ENCODE measurements at places on chromosomes 11 and 22.

DNA sequence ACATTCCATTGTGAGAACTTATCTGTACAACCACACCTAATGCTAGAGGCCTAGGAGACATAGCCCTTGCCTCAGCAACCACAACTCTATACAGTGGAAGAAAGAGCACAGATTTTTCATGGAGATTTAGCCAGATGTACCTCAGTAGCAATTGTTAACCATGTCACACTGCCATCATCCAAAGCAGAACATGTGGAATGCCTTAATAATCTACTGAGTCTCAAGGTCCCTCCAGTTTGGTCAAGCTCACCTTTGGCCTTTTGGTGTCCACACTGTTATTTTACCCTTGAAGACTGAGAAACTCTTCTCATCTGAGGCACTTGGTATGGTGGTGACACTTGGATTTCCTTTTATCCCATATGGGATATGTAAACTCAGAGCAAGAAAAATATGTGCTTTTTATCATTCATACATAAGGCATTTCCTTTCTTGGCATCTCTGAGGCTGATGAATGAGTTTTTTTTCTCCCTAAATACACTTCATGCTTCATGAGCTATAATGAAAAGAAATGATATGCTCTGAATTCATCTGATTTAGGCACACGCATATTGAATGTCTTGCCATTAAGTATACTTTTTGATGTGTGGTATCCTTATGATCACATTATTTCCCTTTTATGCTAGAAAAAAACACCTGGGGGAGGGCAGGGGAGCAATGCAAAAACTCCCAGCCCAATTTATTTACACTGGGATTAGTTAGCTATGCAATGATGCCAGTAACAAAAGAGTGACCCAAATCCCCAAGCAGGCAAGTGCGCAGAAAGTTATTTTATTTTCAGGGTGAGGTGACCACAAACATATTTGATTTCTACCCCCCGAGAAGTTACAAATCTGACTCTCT lies 63.3 kb upstream of the ME3 start:
- no peak for DNase-seq

DNA sequence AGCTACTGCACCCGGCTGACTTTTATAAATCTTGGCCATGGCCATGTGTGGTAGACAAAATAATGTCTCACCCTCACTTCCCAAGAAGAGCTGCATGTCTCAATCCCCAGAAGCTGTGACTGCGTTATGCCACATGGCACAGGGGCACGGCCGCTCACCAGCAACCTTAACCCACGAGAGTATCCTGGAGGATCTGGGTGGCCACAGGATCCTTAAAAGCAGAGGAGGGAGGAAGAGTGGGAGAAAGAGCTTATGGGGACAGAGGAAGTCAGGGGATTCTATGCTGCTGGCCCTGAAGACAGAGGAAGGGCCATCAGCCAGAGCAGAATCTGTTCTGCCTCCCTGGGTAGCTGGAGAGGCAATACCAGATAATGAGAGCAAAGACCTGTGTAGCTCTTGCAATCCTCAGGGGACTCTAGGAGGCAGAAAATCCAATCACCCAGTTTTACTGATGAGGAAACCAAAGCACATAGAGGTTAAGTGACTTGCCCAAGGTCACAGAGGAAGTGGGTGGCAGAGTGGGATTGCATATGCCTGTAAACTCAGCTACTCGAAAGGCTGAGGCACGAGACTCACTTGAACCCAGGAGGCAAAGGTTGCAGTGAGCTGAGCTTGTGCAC lies 55.3 kb downstream of the CELSR1 start:
- DNase-seq, result no peak

DNA sequence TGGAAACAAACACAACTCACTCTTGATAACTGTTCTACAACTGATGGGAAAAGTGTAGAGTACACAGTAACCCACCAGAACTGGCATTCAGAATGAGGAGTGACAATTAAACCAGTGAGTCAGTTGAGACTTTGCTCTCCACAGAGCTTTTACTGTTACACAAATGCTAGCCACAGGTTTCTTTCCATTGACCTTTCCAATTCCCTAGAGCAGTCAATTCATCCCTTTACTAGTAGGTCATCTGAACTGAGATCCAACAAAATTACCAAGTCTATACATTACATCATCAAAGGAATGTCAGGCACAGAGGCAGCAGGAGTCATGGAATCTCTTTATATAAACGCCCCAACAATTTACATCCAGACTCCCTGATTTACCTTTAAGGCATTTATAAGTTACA lies 65.9 kb downstream of the PHF21A start:
- DNase-seq, result no peak

DNA sequence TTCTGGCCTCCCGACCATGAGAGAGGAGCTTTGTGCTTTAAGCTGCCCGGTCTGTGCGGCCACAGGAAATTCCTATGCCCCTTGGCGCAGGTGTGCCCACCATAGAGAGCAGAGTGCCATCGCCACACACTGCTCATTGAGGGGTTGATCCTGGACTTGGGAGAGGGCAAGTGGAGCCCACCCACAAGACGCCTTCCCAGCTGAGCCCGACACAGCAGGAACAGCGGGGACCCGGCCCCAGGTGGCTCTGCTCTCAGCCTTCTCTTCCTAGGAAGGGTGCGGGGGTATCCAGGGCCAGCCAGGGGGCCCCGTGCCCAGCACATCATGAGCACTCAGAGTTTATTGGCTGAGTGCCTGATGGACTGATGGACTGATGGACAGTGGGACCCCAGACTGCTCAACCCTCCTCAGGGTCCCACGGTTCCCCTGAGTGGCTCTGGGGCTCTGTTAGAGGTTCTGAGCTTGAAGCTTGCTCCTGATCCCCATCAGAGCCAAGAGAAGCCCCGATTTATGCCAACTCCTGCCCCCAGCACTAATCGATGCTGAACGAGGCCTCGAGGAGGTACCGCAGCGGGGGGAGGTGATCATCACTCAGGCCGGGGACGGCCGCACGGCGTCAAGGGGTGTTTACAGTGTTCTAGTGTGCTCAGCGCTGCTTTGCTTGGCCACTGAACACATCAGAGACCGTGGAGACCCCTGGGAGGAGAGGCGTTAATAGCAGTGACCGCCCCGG lies 13.5 kb upstream of the MRGPRD start:
- no peak for DNase-seq

GRCh38 chr11:27339941-27340340 lies 23.1 kb downstream of the CCDC34 start:
- no peak for DNase-seq

- DNase-seq, result peak; percentile 42
These were observed 1.0 kb downstream of the SUN2 start for GRCh38 chr22:38754751-38755154.

DNA sequence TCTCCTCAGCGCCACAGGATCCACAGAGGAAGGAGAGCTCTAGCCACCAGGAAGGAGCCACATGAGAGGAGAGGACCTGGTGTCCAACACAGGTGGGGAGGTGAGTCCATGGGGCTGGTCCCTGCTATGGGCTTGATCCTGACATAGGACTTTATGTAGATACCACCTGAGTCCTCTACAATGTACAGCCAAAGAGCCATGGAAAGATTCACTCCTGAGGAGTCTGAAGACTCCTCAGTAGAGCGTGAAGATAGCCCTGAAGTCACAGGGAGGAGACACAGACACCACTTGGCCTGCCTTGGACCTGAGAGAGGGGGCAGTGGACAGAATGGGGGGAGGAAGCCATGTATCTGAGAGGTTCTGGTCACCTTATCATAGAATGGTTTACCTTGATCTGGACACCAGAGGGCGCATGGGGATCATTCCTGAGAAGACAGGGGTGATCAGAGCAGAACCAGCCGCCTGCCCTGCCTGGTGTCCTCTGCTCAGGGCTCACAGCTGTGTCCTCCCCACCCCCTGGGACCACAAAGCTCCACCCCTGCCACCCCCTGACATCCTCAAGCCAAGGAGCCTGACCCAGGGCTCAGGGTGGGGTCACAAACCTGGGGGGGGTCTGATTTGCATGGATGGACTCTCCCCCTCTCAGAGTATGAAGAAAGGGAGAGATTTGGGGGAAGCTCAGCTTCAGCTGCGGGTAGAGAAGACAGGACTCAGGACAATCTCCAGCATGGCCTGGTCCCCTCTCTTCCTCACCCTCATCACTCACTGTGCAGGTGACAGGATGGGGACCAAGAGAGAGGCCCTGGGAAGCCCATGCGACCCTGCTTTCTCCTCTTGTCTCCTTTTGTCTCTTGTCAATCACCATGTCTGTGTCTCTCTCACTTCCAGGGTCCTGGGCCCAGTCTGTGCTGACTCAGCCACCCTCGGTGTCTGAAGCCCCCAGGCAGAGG lies 77.0 kb downstream of the ZNF280B start:
- DNase-seq, result peak; percentile 50

GRCh38 chr11:110777775-110778174 lies 65.5 kb upstream of the ARHGAP20 start:
- DNase-seq, result no peak

DNA sequence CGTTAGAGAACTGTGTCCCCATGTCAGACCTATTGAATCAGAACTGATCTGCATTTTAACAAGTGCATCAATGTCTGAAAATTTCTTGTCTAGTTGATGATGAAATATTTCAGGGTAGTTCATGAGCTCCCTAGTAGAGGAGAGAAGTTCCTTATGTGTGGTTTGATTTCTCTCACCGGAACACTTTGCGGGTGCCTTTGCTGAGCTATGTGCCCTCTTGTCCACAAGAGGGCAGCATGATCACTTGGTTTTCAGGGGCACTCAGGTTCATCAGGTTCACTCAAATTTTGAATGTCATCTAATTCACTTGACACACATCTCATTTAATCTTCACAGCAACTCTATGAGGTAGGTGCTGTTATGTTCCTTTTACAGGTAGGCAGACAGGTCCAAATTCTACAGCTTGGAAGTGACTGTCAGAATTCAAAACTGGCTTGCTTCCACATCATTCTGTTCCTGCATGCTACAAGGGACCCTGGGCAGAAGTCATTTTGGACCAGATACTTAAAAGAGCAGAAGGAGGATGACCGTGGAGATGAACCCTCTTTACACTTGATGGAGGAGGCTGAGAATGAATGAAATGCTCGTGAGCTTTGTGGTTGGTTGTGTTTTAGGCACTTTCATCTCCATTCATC lies 55.6 kb downstream of the P4HA3 start:
- DNase-seq, result peak; percentile 65

DNA sequence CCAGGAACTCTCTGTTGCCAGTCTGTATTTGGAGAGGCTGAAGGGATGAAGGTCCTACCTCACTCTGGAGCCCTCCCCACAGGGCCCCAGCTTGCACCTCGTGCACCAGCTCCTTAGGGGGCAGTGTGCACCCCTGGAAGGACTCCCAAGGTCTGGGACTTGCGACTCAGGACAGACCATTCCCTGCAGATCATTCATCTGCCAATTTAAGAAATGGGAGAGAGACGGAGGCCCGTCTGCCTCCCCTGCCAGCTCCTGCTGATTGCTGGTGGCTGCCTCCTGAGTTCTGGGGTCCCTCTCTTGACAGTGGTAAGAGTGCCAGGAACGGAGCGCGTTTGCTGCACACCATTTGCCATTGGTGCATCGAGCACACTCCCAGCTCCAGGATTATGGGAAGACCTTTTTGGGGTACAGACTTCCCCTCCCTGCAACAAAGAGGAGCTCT lies 27.4 kb upstream of the MALAT1 start:
- DNase-seq, result peak; percentile 40

DNA sequence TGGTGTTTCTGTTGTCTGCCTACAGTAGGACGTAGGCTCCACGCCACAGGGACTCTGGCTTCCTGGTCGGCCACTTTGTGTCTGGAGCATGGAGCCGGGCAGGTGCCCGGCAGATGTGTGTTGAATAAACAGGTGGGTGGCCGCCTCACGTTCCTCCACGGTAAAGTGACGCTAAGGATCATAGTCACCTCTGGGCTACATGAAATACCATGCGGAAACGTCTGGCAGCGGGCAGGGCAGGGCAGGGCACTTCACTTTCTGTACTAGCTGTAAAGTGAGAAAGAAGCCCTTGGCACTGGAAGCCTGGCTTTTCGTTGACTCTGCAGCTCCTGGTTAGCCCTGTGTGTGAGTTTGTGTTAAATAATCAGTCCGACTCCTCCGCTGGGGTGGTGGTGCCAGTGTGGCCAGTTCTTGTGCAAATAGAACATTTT lies 52.4 kb downstream of the MCM5 start:
- DNase-seq, result no peak

DNA sequence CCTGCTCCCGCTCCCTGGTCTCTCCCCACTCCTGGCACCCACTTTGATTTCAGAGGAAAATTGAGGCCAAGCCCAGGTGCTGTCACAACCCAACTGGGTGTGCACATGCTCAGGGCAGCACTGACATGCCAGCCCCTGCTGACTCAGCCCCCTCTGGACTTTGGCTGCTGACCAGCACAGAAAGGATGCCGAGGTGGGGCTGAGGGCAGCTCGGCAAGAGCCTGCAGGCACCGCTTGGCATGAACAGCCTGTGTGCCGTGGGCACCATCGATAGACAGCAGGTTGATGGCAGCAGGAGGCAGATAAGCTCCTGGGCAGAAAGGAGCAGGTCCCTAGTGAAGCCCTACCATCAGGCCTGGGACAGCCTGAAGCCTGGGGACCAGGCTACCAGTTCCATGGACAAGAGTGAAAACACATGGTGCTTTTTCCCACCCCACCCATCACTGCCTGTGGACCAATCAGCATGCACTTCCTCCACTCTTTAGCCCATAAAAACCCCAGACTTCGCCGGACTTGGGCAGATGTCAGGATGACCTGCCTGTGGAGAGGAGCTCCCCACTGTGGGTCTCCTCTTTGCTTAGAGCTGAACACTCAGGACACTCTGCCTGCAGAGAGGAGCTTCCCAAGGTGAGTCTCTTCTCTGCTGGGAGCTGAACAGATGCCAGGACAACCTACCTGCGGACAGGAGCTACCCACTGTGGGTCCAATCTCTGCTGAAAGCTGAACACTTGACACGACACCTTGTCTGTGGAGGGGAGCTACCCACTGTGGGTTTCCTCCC lies 832.3 kb downstream of the DLG2 start:
- DNase-seq, result no peak

- DNase-seq, result no peak
These were observed 178.2 kb upstream of the ZC3H12C start for GRCh38 chr11:109914809-109915653.

GRCh38 chr11:119195680-119196079 lies 10.4 kb downstream of the NHERF4 start:
- DNase-seq, result no peak

GRCh38 chr11:113538451-113539412 lies 63.5 kb upstream of the DRD2 start:
- DNase-seq, result no peak

- no peak for DNase-seq
These were observed 10.1 kb downstream of the TCIRG1 start for GRCh38 chr11:68048681-68049508.

DNA sequence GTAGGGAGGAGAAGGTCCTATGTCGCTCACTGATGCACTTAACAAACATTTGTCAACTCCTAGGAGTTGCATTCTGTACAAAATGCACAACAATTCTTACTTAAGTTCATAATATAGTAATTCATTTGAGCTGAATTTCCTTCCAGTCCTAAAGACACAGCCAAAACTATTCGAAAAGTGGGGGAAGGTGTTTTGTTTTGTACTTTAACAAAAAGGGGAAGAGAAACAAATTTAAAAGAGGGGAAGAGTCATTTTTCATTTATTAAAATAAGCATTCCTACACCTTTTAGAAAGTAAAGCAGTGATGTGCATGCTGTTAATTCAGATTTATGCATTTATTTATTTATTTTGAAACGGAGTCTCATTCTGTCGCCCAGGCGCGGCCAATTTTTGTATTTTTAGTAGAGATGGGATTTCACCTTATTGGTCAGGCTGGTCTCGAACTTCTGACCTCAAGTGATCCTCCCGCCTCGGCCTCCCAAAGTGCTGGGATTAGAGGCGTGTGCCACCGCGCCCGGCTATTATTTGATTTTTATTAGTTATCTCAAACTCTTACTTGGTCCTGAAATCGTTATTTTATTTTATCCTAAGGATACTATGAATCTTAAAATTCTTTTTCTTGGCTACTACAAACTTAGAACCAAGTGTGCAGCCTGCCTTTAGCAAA lies 1.1 kb upstream of the FANCF start:
- DNase-seq, result no peak

Data from CD4-positive, alpha-beta T cell treated with Interleukin-12 subunit alpha and Interleukin-12 subunit beta, for 1 hour (primary cell).